T-helper 2 cell treated with Interferon-gamma antibody and Interleukin-4, amounts not matched to agents 100 ng/mL and 5 ng/mL, for 36 hours (primary cell): ENCODE measurements at places on chromosomes 12 and 14. TPM values are rescaled to one million over a fixed set of nuclear protein-coding genes. Genes with fewer than 3 reads are reported as not detected.

Gene PDE3A
- total RNA-seq = not detected in 2 replicates

Gene PPFIA2
- not detected in 2 replicates for total RNA-seq

Gene SRRM4
- not detected in 2 replicates for total RNA-seq

Gene CCDC184
- not detected in 2 replicates for total RNA-seq

Gene MGP
- 0.27 TPM in 1 of 2 replicates, not detected in the other for total RNA-seq

Gene IFNG-AS1
- total RNA-seq = not detected in 2 replicates

Gene TPPP2
- not detected in 2 replicates for total RNA-seq

Gene PLCZ1
- not detected in 2 replicates for total RNA-seq

Gene TRIP11
- total RNA-seq = 44.2 and 44.7 TPM in 2 replicates

Gene NYNRIN
- total RNA-seq = 0.14 TPM in 2 replicates

Gene DICER1
- 57.0 and 60.0 TPM in 2 replicates for total RNA-seq

Gene GPR68
- 36.1 and 36.4 TPM in 2 replicates for total RNA-seq

Gene SMAGP
- 1.5 and 2.0 TPM in 2 replicates for total RNA-seq

Gene NAV3
- total RNA-seq = not detected in 2 replicates

Gene RNASE7
- total RNA-seq = not detected in 2 replicates
